Chondrocyte (in vitro differentiated cells): ENCODE measurements at places on chromosomes 2 and 18. TPM values are rescaled to one million over a fixed set of nuclear protein-coding genes. Genes with fewer than 3 reads are reported as not detected.

- DNase-seq = no peak
These were observed 11.3 kb downstream of the IL1RN start for GRCh38 chr2:113138428-113139322.

DNA sequence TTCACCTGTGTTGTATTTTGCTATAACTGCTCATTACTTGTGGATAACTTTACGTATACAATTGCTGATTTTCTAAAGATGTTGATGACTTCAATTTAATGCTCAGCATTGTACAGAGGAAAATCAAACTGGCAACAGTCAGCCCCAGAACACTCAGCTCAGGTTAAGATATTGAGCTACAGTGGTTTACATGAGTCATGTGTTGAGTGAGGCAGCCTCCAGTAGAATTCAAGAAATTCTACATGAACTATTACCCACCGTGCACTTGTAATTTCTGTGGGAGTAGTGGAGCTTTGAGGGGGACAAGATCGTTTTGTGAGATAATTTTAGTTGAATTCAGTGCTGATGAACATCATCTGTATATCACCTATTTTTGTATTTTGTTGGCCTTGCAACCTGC lies 292.3 kb downstream of the ALPK2 start:
- DNase-seq = no peak

- DNase-seq = no peak
These were observed 27.4 kb upstream of the MBOAT2 start for GRCh38 chr2:9030841-9031240.

DNA sequence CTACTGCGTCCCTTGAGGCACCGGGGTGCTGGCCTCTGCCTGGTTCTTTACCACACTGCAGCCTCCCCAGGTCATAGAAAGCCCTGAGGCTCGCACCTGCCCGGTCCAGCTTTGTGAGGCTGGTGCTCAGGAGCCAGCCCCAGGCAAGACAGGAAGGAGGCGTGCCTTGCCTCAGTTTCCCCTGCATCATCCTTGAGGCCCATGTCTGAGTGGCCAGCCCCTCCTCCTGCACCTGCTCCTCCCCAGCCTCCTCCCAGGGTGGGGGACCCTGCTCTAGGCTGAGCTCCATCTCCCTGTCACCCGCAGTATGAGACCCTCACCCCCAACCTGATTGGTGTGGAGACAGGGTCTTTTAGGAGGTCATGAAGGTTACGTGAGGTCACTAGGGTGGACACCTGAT lies 147.7 kb downstream of the ZNF516 start:
- DNase-seq = no peak

DNA sequence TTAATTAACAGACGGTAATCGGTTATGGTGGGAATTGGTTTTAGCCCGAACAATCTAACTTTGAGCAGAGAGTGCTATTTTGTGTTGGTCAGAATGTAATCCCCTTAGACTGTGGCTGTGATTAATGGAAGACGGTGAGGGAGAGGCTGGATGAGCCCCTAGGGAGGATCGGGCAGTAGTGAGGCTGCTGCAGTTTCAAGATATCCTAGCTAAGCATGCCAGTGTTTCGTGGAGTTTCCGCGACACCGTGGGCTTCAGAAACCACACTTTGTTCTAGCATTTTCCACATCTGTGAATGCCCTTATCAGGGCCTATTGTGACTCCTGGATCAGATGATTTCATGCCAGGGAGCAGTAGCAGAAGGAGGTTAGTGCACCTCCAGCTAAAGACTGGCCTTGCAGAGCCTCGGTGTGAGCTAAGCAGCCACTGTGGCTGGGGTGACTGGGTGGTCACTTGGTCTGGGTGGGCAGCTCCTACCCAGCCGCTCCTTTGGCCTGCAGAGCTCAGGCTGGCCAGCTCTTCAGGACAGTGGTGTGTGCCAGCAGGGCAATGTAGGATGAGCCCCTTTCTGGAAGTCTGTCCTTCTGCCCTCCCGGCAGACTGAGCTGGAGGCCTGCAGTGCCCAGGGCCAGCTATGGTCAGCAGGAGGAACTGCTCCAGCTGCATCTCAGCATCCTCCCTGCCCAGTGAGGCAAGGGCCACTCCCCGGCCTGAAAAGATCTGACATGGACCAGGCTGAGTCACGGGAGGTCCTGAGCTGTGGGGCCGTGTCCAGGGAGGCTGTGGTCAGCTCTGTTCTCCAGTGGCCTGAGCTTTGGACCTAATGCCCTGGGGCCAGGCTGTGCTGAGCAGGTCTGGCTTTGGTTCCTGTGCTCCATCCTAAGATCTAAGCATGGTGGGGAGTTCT lies 142.6 kb upstream of the GPC1 start:
- DNase-seq = no peak

DNA sequence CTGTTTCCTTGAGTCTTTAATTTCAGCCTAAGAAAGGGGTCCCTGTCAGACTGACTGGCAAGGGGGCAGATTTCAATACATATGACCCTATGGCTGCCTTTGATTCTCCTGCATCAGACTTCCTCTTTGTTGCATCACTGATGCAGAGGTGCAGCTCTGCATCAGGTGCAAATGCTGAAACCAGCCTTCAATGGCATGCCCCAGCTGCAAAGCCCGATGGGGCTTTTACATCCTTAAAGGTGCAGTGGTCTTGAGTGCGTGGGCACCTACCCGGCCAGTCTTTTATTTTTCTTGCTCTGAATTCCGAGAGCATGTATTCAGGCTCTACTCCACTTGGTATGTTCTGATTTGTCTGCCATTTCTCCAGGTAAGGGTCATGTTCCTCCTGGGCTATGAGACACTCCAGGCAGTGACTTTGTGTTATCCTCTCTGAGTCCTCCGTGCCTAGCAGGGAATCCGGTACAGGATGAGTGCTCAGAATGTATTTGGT lies 169.5 kb downstream of the MYCN start:
- no peak for DNase-seq

- DNase-seq = no peak
These were observed 24.8 kb downstream of the IGFBP2 start for GRCh38 chr2:216657980-216658379.

GRCh38 chr18:27049969-27050368 lies 135.1 kb downstream of the CHST9 start:
- no peak for DNase-seq

GRCh38 chr2:198628596-198628995 lies 824.2 kb downstream of the PLCL1 start:
- no peak for DNase-seq

DNA sequence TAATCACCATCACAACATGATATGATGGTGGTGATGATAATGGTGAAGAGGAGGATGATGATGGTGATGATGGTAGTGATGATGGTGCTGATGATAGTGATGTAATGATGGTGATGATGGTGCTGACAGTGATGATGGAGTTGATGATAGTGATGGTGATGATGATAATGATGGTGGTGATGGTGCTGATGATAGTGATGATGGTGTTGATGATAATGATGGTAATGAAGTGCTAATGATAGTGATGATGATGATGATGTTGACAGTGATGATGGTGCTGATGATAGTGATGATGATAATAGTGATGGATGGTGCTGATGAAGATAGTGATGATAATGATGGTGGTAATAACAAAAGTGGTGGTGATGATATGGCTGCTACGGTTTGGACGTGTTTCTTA lies 4.4 kb upstream of the GPR148 start:
- no peak for DNase-seq

- no peak for DNase-seq
These were observed 140.5 kb downstream of the TPGS2 start for GRCh38 chr18:36688020-36688965.

DNA sequence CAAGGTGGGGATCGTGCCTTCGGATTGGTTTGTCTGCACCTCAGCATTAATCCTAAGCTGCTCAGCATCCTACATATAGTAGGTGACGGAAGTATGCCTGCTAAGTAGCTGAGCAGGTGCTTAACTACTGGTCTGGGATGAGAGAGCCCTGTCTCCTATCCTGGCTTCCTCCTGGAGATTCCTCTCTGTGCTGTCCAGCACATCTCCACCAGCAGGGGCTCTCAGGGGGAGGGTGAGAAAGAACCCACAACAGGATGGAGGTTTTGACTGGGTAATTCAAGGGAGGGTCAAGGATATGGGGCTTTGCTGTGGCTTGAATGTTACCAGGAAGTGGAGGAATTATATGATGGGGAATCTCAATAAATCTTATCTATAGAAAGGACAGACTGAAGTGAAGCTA lies 45.4 kb upstream of the KIF5C start:
- DNase-seq = no peak

DNA sequence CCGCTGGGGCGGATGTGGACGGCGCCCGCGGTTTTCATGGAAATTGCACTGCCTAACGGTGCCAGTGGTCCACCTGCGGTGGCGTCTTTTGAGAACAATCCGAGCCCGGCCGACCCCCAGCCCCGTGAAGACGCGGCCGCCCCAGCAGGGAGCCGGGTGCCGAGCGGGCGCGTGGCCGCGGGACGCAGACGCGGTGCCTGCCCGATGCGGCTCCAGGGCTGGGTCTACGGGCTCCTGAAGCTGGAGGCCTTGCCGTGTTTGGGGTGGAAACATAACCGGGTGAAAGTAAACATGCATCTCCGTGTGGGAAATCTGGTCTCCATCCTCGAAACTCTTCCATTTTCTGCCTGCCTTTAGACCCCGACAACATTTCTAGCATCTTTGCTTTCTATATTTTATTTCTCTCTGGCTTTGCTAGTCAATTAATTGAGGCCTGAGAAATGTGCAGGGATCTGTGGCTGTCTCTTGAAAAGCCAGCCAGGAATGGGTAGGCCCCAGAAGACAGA lies 572 bp downstream of the INPP4A start:
- no peak for DNase-seq

ATP5MC3 gene
- 143 to 205 TPM (median 148 TPM) in 3 replicates for total RNA-seq

B3GNT7 gene
- total RNA-seq = 1.7 to 1.9 TPM (median 1.8 TPM) in 3 replicates

C2orf66 gene
- total RNA-seq = 0.89 TPM in 1 of 3 replicates, not detected in the others

SLC4A5 gene
- total RNA-seq = 0.65 to 2.2 TPM (median 1.2 TPM) in 3 replicates

RFTN2 gene
- 11.5 to 28.5 TPM (median 13.6 TPM) in 3 replicates for total RNA-seq

CFAP221 gene
- 0.45 to 0.65 TPM (median 0.46 TPM) in 3 replicates for total RNA-seq

PDE11A gene
- total RNA-seq = 2.1 to 6.8 TPM (median 2.4 TPM) in 3 replicates
